Suppressor macrophage (primary cell): ENCODE measurements at places on chromosomes 6 and 20.

DNA sequence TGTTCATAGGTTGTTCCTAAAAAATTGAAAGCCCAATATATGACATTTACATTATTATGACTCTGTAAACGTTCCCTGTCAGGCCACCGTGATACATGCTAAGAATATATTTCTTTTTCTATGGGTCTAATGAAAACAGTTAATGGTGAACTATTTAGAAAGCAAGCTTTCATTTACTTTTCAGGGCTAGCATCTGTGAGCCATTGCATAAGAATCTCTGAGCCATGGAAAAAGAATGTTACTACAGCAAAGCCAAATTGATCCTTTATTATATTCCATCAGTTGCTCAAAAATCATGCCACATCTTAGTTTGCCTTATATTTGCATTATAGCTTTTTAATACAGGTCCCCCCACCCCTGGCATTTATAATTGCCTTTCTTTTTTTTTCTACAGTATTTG, 275.5 kb downstream of the ZFAND3 start:
- no peak for DNase-seq

DNA sequence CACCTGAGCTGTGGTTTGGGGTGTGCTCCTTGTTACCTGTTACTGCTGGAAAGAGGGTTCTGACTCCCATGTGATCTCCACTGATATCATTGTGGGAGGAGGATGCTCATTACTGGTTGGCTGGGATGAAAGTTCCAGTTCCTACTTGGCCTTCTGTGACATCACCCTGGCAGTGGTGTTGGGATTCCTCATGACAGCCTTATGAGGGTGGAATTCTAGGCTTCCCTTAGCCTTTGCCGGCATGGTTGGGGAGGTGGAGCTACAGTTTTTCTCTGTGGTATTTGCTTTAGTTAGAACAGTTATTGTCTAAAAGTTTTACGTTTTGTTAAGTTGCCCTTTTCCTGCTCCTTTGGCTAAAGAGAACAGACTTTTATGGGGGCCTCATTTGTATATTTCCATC, 112.1 kb downstream of the AFG1L start:
- DNase-seq: no peak

- no peak for DNase-seq
Observed at GRCh38 chr6:56040889-56041301, 165.5 kb upstream of the BMP5 start.

- DNase-seq: peak; percentile 37
Observed at GRCh38 chr6:121430514-121431460, 4.7 kb upstream of the GJA1 start.

DNA sequence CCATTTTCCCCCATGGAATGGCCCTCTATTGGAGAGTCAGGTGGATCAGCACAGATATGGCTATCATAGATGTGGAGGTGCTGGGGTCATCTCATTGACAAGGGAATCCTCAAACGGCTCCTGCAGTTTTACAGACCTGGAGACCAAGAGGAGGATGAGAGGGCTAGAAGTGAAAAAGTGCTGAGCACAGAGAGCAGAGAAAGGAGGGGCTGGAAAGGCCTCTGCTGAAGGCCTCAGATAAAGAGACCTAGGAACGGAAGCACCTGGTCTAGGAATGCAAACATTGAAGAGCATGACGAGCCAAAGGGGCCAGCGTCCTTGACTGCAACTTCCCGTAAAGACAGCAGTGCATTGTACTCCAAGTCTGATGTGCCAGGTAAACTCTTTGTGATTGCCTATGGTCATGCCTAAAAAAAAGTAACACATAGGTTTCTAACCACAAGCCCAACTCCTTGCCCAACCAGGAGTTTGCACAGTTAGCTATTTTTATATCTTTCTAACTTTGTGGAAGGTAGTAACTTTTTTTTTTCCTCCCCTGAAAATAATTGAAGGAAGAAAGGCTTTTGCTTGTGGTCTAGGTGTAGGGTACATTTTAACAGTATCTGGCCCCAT, 15.2 kb downstream of the RSPH4A start:
- no peak for DNase-seq

DNA sequence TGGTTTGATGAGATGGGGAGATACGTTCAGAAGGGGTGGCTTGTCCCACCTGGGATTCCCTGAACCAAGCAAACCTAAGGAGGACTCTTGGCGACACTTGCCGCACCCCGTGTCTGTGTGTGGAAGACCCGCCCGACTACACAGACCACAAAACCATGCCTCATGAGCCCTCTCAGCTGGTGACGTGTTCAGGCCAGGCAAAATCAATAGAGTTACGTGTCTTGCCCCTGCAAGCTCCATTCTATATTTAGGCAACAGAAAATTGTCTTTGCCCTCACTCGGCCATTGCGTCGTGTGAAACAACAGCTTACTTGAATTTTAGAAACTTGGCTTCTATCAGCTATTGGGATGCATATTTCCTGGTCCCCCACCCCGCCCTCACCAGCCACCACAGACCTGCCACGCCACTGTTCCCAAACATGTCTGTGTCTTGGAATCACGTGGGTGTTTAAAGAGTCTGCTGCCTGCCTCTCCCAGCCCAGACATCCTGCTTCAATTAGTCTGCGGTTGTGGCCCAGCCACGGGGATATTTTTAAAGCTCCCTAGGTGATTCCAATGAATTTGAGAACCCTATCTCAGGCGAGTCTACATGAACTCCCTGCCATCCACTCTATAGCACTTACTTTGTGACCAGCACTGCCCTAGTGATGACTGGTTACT, 279.2 kb upstream of the EXOC2 start:
- DNase-seq: no peak

DNA sequence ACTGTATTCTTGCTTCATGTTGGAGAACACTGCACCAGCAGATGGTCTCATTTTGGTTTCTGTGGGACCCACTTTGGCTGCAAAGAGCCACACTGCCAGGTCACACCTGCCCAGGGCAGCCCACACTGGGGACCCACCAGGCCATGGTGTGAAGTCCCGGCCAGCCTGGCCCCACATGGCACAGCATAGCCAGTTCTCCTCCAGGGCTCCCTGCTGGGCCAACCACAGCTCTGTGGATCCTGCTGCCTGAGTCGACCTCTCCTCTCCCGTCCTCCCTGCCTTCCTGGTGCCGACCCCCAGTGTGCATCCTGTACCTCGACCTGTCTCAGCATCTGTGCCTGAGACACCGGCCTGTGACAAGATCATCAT, 3.0 kb downstream of the ARFRP1 start:
- no peak for DNase-seq

DNA sequence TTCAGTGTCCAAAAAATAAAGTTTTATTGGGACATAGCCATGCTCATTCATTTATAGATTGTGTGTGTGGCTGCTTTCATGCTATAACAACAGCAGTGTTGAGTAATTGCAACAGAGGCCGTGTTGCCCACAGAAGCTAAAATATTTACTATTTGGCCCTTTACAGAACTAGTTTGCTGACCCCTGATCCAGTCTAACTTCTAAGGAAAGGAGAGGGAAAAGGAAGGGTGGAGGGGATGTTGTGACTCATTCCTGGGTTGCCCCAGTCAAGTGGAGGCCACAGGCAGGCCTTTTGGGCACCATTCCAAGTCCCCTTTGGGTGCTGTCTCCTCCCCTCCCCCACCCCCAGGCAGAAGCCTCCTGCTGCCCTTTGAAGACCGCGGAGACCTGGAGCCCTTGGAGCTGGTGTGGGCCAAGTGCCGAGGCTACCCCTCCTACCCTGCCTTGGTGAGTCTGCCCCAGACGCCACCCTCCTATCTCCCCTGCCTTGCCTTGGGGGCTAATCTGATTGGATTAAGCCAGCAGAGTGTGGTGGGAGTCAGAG, 28.4 kb downstream of the BRPF3 start:
- DNase-seq: no peak

GRCh38 chr6:105179244-105180065, at the start of gene POPDC3:
TSS of gene POPDC3 (minus strand) at chr6:105180014. CDS start at chr6:105161909, 18,105 bp downstream.
- peak; percentile 1 for DNase-seq

GRCh38 chr6:166228839-166229528, 61.3 kb upstream of the TBXT start:
- no peak for DNase-seq

- DNase-seq: no peak
Observed at GRCh38 chr20:62353289-62354030, 13.7 kb downstream of the LAMA5 start.

DNA sequence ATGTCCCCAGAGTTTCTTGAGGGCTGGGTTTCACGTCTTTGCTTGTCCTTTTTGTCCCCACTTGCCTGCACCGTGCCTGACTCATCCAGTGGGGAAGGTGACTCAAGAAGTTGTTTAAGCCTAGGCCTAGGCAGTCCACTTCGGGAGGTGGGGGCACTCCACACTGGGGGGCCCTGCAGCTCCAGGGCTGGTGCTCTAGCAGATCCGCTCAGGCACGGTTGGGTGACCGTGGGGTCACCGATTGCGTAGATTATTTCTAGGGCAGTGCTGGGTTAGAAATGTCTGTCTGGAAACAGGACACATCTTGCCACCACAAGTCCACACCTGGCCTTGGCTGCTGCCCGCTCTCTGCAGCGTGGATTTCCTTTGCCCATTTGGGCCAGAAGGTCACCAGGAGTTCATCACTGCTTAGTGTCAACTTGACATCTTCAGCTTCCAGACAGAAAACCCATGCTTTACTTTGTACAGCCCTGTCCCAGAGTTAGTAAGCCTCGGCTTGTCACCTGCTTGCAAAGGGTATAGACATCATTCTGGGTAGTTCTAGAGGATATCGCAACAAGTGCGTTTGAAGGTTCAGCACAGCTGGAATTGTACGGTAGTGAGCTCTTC, 13.6 kb upstream of the C20orf144 start:
- DNase-seq: no peak

GRCh38 chr20:10604865-10605440, 68.8 kb downstream of the JAG1 start:
- DNase-seq: no peak

GRCh38 chr6:21593927-21594415, 420 bp downstream of the SOX4 start:
- DNase-seq: no peak

DNA sequence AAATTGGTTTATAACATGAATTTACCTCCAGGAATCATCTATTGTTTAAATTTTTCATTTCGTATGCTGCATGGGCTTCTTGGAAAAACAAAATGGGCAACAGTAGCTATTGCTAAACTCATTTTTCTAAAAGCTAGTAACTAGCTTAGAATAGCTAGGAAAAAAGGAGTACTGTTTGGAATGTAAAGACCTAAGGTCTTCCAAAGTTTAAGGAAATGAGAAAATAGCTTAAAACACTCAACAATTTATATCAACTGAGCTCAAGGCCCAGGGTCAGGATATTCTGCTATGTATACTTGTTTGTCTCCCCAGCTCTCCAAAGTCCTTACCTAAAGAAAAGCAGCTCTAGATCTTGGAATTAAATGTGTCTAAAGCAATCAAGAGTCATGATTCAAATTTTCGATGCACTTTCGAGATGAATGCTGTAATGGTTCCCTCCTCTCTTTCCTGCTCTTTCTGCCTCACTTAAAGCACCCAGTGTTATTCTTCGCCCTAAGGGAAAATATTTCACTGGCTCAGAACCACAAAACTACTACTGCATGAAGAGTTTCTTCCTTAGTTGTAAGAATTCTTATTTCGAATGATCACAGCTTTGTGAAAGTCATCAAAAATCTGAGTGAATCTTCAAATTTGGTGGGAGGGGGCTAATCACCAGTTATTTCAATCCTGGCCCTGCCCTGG, 41.6 kb downstream of the LYRM4 start:
- DNase-seq: no peak

DNA sequence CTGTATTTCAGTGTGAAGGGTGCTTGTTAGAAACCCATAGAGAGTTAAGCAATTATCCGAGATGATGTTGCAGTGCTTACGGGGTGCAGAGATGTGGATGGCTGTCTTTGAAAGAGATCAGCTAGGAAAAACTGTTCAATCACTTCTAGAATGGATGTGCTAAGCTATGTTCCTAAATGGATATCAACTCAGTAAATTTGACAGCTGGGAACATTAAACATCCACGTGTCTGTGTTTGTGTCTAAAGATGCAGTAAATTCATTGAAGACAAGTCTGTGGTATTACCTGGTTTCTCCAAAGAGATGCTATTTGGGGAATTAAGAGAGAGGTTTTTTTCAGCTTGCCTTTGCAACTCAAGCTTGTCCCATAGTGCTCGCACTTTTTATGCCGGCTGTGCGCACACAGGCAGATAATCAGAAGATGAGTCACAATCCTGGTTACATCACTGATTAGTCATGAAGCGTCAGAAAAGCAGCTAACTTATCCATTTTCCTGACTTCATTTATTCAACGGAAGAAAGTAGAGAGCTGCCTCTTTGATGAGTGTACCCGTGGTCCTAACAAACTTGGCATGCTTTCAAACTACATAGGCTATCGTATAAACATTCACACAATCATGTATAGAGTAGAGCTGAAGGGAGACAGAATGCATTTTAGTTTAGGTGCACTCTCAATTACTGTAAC, 691.7 kb upstream of the SLC35B3 start:
- no peak for DNase-seq

DNA sequence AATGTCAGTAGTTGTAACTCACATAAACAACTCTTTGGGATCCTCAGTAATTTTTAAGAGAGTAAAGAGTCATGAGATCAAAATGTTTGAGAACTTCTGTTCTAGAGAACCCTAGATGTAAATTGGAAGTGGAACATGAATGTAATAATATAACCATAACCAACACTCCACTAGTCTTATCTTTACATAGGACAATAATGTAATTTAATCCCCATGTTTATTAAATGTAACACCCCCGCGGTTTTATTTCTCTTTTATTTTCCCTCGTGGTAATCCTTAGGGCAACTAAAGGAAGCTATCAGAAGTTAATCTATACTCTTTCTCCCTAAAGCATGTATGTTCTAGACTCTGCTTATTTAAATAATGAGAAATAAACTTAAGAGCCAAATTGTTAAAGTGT, 54.4 kb downstream of the ZNF292 start:
- DNase-seq: no peak

- peak; percentile 89 for DNase-seq
Observed at GRCh38 chr6:166584853-166585429, 1.5 kb downstream of the RAMACL start.

GRCh38 chr6:4871825-4872224, 95.6 kb downstream of the CDYL start:
- DNase-seq: no peak

DNA sequence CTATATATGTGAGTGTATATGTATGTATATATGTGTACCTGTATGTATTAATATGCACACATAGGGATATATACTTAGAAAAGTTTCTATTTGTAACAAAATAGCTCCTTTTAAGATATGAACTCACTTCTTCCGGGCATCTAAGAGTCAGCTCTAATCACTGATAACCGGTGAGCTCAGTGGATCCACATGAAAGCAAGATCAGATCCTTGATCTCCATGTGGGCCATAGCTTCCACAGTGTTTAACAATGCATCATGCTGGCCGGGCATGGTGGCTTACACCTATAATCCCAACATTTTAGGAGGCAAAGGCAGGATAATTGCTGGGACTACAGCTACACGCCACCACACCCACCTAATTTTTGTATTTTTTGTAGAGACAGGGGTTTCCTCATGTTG, 52.6 kb downstream of the ECT2L start:
- DNase-seq: no peak

- no peak for DNase-seq
Observed at GRCh38 chr20:58161192-58161591, 67.3 kb downstream of the ANKRD60 start.

- no peak for DNase-seq
Observed at GRCh38 chr6:116118608-116119007, 7.3 kb downstream of the COL10A1 start.
